Bronchus fibroblast of lung (primary cell): ENCODE measurements at places on chromosomes 1 and 21. TPM values are rescaled to one million over a fixed set of nuclear protein-coding genes. Genes with fewer than 3 reads are reported as not detected.

Gene ADAMTS5
- 0.34 and 0.45 TPM in 2 replicates for total RNA-seq

Gene NUP210L
- total RNA-seq = not detected in 2 replicates

Gene A3GALT2
- total RNA-seq = not detected in 2 replicates

Gene KIF26B
- 0.59 and 1.0 TPM in 2 replicates for total RNA-seq

Gene TMIGD3
- 0.34 TPM in 1 of 2 replicates, not detected in the other for total RNA-seq

Gene PNRC2
- 60.2 and 65.1 TPM in 2 replicates for total RNA-seq

Gene CFHR5
- total RNA-seq = not detected in 2 replicates

Gene KPNA6
- total RNA-seq = 30.6 and 33.8 TPM in 2 replicates

Gene TFF2
- not detected in 2 replicates for total RNA-seq

Gene IL12RB2
- under 0.01 TPM in 1 of 2 replicates, not detected in the other for total RNA-seq

Gene CELSR2
- total RNA-seq = 1.5 TPM in 2 replicates

Gene F5
- not detected in 2 replicates for total RNA-seq

Gene RAB3B
- total RNA-seq = 15.2 and 16.8 TPM in 2 replicates

Gene PGM1
- total RNA-seq = 53.2 and 54.0 TPM in 2 replicates

Gene LRRC8B
- 4.6 and 5.4 TPM in 2 replicates for total RNA-seq

Gene FBXO2
- total RNA-seq = 0.34 and 0.89 TPM in 2 replicates

Gene NFASC
- 0.15 and 1.2 TPM in 2 replicates for total RNA-seq

Gene HLX
- total RNA-seq = 8.9 and 10.6 TPM in 2 replicates

Gene CFAP141
- total RNA-seq = not detected in 2 replicates

Gene OR2T35
- total RNA-seq = not detected in 2 replicates

Gene SIPA1L2
- total RNA-seq = 2.4 and 2.5 TPM in 2 replicates

Gene C1orf185
- not detected in 2 replicates for total RNA-seq

Gene LCE3D
- not detected in 2 replicates for total RNA-seq

Gene CATSPERE
- total RNA-seq = 0.15 and 0.50 TPM in 2 replicates

Gene CCDC24
- total RNA-seq = 3.0 and 4.3 TPM in 2 replicates

Gene SLC45A1
- total RNA-seq = 3.0 and 3.5 TPM in 2 replicates

Gene RHD
- under 0.01 TPM in 1 of 2 replicates, not detected in the other for total RNA-seq

Gene PDZK1IP1
- total RNA-seq = not detected in 2 replicates

Gene ZBTB48
- 12.9 and 14.0 TPM in 2 replicates for total RNA-seq

Gene TNFSF4
- total RNA-seq = 15.5 and 15.6 TPM in 2 replicates

Gene SLC44A5
- under 0.01 TPM in 1 of 2 replicates, not detected in the other for total RNA-seq

Gene TSACC
- total RNA-seq = 0.15 and 2.2 TPM in 2 replicates
